Right forelimb (tissue), 1 donor: ENCODE measurements at places on chromosomes 2 and 18.

- no peak for DNase-seq
Observed at GRCh38 chr2:178845566-178846457, 38.6 kb upstream of the TTN start.

DNA sequence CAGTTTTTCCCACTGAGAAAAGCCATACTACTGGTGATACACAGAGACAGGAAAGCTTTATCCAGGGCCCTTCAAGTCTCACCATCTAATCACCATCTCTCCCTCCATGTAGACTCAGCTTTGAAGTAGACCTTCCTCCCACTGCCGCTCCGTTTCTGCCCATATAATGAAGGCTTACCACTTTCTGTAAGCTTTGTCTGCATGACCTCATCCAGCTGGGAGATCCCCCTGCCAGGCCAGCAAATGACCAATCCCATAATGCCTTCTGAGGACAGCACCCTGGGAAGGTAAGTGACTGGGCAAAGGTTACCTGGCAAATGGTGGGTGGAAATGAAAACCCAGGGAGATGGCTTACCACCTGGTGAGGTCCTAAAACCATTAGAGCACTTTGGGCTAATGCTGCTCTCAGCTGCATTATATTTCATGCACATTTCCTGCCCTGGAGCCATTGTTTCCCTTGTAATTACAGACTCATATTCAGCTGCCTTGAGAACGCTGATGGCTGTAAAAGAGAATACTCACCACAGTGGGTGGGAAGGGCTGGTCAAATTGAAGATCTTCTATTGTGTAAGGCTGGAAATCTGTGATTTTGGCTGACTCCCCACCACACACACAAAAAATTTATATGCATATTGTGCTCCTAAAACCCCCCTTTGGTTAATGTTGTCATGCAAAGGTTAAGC, 350.7 kb upstream of the SYT4 start:
- no peak for DNase-seq

GRCh38 chr2:200267350-200267749, 39.1 kb upstream of the SPATS2L start:
- DNase-seq, result no peak

DNA sequence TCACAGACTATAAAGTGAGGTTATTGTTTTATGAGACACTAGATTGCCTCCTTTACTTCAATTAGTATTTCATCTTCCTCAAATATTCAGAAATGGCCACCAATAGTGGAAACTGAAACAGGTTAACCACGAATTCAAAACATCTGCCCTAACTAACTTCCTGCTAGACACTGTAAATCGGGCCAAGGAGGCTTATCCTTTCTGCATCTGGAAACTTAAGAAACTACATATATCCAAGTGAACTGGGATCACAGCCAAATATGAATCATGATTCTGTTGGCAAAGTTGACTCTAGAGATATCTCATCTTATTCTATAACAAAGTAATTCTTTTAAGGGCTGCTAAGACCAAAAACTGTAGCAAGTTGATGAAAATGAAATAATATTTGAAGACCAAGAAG, 136.6 kb upstream of the ZC3H15 start:
- no peak for DNase-seq

GRCh38 chr18:63073481-63073880, 246.1 kb downstream of the BCL2 start:
- DNase-seq, result no peak

- DNase-seq, result no peak
Observed at GRCh38 chr2:185179743-185180142, 558.9 kb upstream of the FSIP2 start.

DNA sequence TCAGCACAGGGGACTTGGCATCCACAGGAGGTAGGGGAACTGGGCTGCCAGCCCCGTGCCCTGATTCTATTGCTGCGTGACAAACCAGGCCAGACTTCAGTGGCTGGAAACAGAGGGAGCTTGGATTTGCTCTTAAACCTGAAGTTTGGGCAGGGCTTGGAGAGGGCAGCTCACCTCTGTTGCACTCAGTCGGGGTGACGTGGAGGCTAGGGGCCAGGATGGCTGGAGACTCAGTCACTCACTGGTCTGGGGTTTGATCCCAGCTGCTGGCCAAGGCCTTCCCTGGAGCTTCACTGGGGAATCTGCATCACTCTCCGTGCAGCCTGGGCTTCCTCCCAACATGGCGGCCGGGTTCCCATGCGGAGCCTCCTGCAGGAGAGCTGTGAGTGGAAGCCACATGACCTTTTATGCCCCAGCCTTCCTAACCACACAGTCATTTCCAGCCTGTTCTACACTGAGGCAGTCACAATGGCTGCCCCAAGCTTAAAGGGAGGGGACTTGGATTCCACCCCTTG, 175.2 kb upstream of the HDAC4 start:
- no peak for DNase-seq

DNA sequence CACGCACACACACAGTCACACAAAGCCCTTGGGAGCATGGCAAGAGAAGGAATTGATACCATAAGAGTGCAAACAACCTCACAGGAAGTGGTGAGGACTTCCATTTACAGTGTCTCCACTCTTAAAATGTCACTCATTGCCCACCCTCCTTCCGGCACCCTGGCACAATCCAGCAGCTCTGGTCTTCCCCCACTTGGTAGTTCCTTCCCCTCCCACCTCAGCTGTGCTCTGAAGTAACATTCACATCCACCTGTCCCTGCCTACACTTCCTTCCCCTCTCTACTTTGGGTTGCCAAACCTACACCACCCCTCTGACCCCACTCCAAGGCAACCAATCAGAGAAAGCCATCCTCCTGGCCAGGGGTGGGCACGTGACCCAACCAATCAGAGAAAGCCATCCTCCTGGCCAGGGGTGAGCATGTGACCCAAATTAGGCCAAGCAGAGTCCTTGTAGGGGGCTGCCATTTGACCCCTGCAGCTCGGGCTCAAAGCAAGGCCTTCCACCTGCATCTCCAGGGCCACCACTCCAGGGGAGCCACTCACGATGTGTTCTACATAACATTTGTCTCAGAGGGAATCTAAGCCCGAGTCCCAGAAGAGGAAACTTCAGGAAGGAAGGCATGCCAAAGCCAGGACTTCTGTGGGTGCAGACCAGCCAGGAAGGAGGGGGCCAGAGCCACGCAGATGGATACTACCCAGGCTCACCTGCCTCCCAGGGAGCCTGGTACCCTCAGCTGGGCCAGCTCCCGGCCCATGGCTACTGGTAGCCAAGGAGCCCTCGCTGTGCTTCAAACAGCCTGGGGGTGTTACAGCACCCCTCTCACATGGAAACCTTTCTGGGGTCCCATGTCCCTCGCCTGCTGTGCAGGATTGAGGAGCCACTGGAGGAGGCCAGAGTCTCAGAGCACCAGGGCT, 21.2 kb downstream of the CYP26B1 start:
- no peak for DNase-seq

DNA sequence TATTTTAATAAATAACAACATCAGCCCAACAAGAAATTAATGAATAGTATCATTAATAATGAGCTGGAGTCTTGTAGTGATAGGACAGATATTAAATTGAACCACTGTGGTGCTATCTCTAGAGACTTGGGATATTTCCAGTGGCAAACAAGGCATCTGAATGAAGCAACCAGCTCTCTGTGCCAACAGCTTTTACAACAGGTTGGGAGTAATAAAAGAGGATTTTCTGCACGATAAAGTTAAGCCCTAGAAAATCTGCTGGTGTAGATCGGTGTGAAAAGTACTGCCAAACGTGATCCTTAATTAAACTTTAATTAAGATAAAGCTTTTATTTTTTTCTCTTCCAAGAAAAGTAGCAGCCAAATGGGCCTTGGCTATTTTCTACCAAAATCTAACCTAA, 385.5 kb downstream of the NR4A2 start:
- no peak for DNase-seq

GRCh38 chr2:6800553-6800952, 65.2 kb downstream of the CMPK2 start:
- no peak for DNase-seq

DNA sequence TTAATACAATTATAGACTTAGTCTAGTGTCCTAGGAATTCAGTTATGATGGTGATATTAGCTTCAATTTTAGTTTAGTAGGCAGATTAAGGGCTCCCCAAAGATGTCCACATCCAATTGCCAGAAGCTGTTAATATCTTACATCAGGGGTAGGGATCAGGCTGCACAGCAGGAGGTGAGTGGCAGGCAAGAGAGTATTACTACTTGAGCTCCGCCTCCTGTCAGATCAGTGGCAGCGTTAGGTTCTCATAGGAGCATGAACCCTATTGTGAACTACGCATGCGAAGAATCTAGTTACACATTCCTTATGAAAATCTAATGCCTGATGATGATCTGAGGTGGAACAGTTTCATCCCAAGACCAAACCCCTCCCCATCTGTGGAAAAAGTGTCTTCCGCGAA, 54.9 kb downstream of the NYAP2 start:
- DNase-seq, result no peak

GRCh38 chr2:132941296-132942020, 271.5 kb upstream of the LYPD1 start:
- DNase-seq, result no peak

DNA sequence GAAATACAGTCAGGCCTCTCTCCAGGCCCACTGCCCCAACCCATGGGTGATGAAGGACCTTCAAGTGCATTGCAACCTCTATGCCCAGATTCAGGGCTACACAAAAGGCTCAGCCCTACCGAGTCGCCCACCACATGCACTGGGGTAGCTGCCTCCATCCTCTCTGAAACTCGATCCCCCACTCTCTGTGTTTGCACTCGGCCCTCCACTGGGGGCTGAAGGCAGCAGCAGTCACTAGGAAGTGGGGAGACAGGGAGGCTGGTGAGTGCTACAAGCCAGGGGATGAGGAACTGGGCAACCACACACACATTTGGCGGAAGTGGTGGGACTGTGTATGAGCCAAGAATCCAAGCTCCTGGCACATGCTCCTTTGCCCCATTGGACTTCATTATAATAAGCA, 94.6 kb downstream of the CERS6 start:
- no peak for DNase-seq

GRCh38 chr2:37753758-37754157, 82.3 kb upstream of the CDC42EP3 start:
- DNase-seq, result no peak

GRCh38 chr2:48098539-48098938, 192.2 kb upstream of the FBXO11 start:
- no peak for DNase-seq

DNA sequence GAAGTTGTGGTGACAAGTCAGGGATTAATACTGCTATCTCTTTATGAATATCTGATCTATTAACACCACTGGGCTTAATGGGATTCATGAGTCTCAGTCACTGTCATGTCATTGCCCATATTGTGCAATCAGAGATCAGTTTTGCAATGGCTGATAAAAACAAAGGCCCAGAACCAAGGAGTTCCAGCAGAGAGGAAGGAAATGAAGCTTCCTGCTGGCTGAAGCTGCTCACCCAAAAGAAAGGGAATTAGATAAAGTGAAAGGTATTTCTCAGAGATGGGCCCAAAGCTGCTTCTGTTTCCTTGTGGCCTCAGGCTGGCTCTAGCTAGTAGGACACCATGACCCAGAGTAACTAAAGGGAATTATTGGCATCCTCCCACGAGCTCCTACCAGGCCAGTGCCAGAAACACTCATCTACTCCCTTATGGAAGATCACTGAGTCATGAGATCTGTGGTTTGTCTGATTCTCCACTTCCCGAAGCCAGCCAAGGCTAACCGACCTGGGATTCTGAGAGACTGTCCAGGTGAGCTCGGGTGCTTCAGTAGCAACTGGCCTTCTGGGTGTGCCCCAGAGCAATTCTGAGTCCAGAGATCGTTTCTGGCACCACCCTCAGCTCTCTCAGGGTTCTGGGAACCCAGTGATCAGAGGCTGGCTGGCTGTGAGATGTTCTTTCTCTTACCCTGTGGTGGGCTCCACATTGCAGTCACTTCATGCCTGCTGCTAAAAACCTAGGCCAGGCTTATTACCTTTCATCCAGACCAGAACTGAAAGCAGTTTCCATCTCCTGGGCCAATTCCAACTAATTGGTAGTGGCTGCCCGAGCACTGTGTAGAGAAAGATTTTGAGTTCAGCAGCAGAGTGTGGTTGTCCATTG, 129.5 kb upstream of the PELI1 start:
- DNase-seq, result no peak

GRCh38 chr2:85804583-85804982, 50.8 kb downstream of the ATOH8 start:
- no peak for DNase-seq

- DNase-seq, result no peak
Observed at GRCh38 chr2:225531559-225531958, 132.0 kb downstream of the NYAP2 start.

DNA sequence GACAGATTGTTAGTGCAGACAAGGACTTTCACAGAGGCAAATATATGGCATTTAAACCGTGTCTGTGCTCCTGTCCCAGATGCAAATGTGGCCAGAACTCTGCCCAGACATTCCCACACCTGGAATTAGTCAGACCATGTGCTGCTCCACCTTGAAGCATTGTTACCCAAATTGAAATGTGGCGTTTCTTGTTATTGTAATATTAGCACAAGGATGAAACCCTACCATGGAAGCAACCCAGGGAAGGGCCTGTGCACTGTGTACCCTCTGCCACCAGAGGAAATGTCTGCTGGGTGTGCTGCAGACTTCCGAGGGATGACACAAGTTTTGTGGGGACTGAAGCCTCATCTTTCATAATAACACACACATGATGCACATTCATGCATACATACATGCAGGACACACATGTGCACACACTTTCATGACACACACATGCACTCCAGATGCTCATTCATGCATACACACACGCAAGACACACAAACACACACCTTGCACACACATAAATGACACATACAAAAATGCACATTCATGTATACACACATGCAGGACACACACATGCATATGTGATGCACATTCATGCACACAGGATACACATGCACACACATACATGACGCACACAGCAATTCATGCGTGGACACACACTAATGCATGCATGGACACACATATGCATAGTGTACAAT, 133.2 kb upstream of the SNTG2 start:
- no peak for DNase-seq

DNA sequence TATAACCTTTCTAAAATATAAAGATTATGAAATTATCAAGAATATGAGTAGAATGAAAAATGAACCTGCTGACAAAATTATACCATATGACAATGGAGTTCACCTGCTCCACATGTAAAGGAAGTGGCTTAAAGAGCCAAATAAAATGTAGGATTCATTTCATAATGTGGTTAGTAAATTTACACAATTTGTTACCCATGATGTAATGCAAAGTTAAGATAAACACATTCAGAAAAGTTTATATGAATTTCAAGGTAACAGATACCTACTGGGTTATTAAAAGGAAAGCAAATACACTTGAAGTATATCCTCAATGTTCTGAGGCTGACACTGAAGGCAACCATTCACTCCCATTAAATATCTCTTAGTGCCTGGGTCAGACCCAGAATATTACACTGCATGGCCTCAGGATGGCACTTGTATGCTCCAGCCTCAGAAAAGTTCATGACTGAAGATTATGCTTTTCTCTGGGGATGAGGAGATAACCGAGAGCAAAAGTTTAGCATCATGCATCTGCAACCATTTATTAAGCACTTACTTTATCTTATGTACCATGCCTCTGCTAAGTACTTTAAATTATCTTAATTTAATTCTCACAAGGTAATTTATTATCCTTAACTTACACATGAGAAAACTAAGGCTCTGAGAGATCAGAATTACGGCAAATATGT, 6.2 kb downstream of the STRN start:
- no peak for DNase-seq
